ENCODE measurements at places on chromosomes 5 and 9.

- no peak for DNase-seq
These were observed 237.9 kb downstream of the TMEM38B start for GRCh38 chr9:105932276-105932675.

DNA sequence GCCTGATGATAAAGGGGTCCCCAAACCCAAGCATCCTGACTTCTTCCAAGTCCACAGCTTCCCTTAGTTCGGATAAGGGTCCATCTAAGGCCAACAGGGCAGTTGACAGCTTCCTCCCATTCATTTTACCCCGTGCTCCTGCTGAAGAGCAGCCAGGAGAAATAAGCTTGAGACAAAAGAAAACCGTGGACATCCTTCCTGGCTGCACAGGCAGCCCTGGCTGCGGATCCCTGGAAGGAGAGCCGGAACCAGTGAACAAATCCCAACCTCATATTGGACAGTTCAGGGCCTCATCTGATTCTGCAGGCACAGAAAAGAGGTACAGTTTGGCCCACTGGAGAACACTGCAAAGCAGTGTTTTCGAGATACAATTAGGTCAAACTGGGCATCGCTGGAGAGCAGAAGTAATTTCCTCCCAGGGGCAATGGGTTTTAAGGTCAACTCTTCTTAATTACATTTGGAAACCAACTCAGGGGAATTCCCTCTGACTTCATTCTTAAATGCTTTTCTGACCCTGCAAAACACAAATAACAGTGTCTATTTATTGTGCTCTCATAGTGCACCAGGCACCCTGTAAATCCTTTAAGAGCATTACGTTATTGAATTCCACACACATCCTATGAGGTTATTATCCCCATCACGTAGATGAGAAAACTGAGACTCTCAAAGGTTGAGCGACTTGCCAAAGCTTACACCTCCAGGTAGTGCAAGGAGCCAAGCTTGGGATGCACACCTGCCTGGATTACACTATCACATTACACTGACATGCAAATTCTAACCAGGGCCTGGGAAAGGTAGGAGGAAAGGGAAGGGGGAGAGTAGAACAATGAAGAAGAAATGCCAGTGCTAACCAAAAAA, 21.2 kb downstream of the ADAM19 start:
- DNase-seq: no peak

DNA sequence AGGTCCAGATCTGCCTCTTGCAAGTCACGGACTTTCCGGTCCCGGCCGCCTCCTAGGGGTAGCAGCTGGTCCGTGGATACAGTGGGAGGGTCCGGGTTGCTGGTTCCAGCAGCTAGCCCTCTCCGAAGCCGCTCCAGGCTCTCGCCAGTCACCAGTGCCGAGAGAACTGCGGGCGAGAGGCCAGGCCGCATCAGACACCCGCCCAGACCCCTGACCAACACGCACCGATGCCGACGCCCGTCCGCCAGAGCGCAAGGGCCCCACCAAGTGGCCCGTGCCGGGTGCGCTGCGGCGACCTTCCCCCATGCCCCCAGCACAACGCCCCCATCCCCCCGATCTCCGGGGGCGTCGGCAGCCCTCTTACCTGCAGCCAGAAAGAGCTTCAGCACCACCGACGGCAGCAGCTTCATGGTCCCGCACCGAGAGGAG, 470 bp downstream of the HBEGF start:
- DNase-seq: no peak

- no peak for DNase-seq
These were observed 26.8 kb downstream of the ITGA1 start for GRCh38 chr5:52814352-52815148.

GRCh38 chr5:19728571-19728970, 259.4 kb downstream of the CDH18 start:
- no peak for DNase-seq

GRCh38 chr5:57488215-57488955, 5.8 kb upstream of the ACTBL2 start:
- DNase-seq: no peak

DNA sequence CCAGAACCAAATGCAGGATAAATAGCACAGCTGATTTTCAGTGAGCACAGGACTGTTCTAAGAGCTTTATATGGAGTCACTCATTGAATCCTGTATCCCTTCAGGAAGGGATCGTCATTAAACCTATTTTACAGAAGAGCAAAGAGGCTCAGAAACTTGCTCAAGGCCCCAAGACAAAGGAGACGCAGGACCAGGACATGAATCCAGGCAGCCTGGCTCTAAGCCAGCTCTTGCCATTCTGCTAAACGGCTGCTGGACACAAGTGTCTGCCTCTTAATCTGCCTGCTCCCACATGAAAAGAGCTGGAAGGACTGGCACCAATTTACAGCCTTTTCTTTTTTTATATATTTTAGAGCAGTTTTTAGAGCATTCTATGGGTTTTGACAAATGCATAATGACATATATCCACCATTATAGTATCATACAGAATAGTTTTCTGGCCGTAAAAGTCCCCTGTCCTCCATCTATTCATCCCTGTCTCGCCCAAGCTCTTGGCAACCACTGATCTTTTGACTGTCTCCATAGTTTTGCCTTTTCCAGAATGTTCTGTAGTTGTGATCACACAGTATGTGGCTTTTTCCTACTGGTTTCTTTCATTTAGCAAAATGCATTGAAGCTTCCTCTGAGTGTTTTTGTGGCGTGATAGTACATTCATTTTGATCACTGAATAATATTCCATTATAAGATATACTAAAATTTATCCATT, 37.5 kb downstream of the RETREG1 start:
- DNase-seq: no peak

GRCh38 chr5:124438026-124438902, 308.2 kb downstream of the ZNF608 start:
- DNase-seq: no peak

GRCh38 chr5:43085453-43085852, 35.3 kb upstream of the ZNF131 start:
- no peak for DNase-seq
